GF-D8 (cell line): ENCODE measurements at places on chromosomes 13 and 19.
A peak's percentile ranks its signal among the peaks of the same experiment; 100 is the strongest.

DNA sequence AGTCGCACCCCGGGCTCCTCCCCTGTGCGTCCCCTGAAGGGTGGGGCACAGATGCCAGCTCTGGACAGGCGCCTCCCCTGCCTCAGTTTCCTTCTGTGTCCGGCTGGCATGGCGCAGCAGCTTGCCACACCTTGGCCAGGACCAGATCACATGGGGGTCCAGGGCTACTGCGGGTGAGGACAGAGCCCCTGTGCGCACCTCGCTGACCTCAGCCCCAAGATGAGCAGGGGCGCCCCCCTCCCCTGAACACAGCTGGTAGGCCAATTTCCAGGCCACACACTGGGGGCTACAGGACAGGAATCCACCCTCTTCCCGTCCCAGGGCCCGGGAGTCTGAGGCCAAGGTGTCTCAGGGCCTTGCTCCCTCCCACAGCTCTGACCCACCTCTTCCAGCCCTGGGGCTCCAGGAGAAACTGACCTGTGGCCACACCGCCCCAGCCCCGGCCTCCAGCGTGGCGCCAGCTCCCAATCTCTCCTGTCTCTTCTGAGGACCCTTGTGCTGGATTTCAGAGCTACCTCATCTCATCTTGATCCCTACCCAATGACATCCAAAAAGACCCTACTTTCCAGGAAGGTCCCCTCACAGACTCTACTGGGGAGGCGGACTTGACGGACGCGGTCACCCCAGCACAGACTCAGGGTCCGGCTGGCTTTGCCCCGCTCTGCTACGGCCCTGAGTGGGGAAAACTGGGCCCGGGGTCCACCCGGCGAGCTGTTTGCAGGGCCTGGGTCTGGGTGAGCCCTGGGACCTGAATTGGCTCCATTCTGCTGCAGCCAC is 28.2 kb downstream of the SBNO2 start:
- DNase-seq, result no peak

DNA sequence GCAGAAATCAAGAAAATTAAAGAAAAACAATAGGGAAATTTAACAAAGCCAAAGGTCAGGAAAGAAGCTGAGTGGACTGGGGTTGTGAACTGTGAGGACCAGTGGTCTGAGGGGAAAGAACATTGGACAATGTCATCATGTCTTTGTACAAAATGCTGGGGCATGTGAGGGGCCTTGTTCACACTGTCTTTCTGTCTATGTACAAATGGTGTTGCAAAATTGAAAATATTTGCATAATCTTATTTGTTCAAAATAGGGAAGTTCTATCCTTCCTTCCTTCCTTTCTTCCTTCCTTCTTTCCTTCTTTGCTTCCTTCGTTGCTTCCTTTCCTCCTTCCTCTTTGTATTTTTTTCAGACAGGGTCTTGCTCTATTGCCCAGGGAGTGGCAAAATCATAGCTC is 79.2 kb upstream of the SCEL start:
- DNase-seq, result no peak

DNA sequence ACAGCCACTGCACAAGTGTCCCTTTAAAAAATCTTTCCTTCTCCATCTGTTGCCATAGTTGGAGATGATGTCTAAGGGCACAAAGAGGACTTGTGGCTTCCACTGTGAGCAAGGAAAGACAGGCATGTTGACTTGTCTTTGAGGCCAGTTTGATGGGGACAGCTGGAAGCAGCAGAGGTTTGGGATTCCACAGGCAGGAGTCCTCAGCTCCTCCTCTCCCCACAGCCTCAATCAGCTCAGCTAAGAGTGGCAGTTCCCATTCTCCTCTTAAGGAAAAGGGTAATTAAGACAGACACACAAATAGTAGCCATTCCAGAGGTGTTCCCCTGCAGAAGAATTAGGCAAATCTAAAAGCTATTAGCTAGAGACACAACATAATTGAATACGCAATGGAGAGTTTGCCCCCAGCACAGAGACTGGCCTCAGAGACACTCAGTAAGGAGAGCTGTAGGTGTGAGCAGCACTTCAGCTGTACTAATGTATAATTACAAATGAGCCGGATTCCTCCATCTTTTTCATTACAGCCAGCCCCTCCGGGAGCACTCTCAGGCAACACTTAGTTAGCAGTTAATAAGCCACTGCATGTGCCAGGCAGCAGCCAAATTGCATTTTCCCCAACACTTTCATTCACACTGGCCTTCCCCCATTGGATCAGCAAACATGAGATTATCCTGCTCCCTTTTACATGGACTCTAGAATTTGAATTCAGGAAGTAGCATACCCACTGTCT is 434.0 kb downstream of the FOXO1 start:
- DNase-seq, result no peak

DNA sequence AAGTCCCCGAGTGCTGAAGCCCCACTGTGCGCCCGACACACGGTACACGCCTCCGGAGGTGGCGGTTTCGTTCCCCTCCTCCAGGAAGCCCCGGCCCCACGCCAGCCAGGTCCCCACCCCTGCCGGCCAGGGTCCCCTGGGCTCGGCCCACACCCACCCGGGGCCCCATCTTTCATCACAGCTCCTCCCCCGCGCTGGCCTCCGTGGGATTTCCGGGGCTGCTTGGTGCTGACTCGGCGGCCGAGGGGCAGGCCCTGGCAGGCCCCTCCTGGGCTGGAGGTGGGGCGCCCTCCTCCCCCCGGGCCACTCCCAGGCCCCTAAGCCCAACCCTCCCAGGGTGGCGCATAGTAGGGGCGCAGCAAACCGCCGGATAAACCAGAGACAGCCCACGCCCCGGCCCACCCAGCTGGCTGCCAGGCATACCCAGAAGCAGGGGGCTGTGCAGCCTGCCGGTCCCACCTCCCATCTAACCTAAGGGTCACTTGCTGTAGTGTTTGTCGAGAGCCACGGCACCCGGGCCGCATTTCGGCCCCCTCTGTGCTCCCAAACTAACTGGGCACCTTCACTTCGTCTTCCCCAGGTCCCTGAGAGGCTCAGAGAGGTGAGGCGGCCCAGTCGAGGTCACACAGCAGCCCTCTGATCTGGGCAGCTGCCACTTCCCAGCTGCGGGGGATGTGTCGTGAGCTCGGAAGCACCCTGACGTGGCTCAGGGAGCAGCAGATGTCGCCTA is 6.6 kb downstream of the ZBTB7A start:
- peak; percentile 19 for DNase-seq

DNA sequence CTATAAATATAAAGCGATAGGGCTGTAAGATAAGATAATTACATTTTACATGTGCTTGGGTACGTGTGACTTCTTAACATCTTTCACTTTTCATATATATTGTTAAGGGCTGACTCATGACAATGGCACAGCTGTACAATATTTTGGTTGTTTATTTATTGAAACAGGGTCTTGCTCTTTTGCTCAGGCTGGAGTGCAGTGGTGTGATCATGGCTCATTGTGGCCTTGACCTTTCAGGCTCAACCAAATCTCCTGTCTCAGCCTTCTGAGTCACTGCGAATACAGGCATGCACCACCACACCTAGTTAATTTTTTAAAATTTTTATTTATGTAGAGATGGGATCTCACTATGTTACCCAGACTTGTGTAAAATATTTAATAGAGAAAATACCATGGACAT is 2532.4 kb upstream of the PCDH20 start:
- DNase-seq, result no peak

GRCh38 chr19:44757735-44758505 is 9.4 kb downstream of the BCL3 start:
- no peak for DNase-seq

GRCh38 chr19:2207008-2207407 is 29.1 kb downstream of the PLEKHJ1 start:
- no peak for DNase-seq

GRCh38 chr19:3257071-3257470 is 32.6 kb downstream of the CELF5 start:
- DNase-seq, result no peak

- no peak for DNase-seq
Observed at GRCh38 chr13:84684048-84684662, 801.9 kb upstream of the SLITRK1 start.

- no peak for DNase-seq
Observed at GRCh38 chr19:11499890-11500420, 5.7 kb downstream of the ZNF653 start.

GRCh38 chr13:46614582-46614981 is 61.6 kb downstream of the LRCH1 start:
- no peak for DNase-seq

GRCh38 chr13:47241446-47241845 is 344.6 kb upstream of the HTR2A start:
- DNase-seq, result no peak

DNA sequence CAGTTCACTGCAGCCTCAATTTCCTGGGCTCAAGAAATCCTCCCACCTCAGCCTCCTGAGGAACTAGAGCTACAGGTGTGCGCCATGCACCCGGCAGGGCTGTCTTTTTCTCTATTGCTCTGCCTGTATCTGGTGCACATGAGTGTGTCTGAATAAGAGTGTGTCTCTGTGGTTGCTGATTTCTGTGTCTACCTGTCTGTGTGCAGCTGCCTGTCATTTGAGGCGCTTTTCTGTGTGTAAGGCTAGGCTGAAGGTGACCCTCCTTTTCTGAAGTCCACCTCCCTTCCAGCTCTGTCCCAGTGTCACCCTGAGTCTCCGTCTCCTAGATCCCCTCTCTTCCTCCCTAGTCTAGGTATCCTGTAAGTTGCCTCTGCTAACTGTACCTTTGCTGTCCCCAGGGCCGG is 1.5 kb upstream of the PRR12 start:
- DNase-seq, result no peak

- no peak for DNase-seq
Observed at GRCh38 chr19:1171755-1172352, 2.2 kb downstream of the SBNO2 start.
